NCI-H2171 treated with DMSO at 0.1 percent for 48 hours (cell line): ENCODE measurements at places on chromosomes 6 and 20.

DNA sequence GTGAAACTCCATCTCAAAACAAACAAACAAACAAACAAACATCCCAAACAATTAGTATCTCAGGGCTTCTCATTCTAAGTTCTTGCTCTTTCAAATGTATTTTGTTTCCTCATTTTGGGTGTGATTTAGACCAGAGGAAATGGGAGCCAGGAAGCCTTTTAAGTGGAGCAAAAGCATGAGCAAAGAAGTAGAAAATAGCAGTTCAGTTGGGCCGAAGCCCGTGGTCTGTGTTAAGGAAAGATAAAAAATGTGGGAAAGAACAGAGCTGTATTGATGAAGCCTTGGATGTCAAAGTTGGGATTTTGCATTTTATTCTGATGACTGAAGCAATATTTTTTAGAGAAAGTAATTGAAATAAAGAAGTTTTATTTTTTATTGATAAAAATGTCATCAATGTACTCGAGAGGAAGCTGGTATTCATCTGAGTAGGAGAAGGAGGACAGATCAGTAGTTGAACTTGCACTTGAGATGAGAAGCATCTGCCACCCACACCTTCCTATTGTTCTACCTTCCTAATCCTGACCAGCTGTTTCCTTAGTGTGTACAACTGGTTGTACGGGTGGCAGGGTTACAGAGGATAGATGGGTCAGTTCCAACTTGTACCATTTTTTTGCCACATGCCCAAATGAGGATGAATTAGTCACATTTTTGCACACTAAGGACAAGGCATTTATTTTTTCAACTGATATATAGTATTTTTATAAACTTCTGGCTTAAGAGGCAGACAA, 56.1 kb downstream of the KIAA0408 start:
- peak; percentile 45 for DNase-seq

DNA sequence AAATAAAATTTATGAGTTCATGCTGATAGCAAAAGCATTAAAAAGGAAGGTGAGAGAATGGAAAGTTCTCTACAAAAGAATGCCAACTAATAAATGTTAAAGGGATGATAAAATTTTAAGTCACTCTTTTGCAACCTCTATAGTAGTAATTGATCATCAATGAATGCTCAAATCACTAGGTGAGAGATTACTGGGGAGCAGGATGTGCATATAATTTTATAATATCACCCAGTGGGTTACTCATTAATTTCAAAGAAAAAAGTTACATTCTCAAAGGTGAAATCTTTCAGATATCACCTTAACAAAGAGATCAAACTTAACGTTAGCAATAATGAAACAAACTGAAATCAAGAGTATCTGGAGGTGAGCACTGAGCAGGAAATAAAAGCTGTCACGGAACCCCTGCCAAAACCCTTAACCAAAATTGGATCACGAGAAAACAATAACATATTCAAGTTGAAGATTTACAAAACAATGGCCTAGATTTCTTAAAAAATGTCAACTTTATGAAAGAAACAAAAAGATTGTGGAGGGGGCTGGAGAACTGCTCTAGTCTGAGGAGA, 45.5 kb upstream of the TMEM244 start:
- no peak for DNase-seq

DNA sequence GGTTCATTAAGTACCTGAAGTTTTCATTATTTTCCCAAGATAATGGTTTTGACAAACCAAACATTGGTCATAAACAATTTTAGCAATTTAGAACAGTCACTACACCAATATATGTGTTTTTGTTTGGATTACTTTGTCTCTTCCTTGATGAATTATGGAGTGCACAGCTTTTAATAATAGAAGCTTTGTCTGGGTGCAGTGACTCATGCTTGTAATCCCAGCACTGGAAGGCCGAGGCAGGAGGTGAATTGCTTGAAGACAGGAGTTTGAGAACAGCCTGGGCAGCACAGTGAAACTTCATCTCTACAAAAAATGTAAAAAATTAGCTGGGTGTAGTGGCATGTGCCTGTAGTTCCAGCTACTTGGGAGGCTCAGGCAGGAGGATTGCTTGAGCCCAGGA, 89.4 kb upstream of the ANKEF1 start:
- no peak for DNase-seq

DNA sequence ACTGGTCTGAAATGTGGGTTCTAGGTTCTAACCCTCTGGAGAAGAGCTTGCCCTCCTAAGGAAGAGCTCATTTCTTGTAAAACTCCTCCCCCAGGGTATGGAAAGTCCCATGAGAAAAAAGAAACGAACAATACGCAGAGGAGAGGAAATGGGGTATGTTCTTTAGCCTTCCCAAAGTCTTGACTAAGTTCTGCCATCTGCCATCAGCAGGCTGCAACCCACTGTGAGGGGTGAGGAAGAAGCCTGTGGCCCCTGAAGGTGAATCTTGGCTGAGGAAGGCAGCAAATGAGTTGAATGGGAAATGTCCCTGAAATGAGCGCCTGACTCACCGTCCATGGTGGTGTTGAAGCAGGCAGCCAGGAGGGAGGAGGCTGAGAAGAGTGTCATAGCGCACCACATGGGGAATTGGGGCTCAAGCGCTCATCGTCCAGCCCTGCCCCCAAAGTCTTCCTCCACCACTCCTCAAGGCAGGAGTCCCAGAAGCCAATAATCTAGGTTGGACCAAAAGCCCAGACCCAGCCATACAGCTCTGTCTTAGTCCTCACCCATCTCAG, 10.4 kb upstream of the MATN4 start:
- DNase-seq, result no peak

DNA sequence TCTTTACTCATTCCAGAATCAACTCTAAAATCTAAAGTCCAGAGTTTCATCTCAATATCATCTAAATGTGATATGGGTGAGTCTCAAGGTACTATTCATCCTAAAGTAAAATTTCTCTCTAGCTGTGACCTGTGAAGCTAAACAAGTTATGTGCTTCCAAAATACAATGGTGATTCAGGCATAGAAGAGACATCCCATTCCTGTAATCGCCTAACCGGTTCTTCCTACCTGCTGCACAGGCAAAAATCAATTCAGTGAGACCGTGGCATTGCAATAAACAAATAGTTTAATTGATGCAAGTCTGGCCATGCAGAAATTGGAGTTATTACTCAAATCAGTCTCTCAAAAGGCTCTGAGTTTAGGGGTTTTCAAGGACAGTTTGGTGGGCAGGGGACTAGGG, 232.8 kb downstream of the UBE3D start:
- DNase-seq, result no peak

DNA sequence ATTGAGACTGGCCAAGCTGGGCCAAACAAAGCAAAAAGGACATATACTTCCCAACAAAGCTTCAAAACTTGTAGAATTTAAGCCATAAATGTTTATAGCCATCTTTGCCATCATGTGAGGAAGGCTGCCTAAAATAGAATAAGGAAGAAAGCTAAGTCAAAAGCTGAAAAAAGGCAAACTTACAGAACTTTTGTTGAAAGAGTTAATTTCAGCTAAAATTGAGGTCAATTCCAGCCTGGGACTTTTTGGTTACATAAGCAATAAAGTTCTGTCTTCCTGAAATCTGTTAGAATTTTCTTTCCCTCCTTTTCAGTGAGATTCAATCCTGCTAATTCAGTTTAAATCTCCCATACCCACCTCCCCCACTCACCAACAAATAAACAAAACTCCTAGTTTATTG, 227.9 kb upstream of the MARCKS start:
- DNase-seq, result no peak

- no peak for DNase-seq
These were observed 24.3 kb downstream of the GCNT2 start for GRCh38 chr6:10545482-10545881.

GRCh38 chr6:132053511-132053910, 102.3 kb upstream of the CCN2 start:
- no peak for DNase-seq

DNA sequence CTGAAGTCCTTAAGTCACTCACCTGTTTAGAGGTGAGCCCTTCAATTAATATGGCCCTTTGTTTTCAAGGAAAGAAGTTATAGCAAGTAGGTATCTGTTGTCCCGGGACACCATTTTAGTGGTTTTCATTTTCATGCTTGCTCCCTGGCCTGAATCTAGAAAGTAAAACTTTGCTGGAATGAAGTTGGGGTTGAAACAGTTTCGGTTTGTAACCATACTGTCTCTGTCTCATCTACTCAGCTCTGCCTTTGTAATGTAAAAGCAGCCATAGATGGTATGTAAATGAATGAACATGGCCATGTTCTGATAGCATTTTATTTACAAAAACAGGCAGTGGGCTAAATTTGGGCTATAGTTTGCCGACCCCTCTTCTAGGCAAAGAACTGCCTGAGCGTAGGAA, 64.9 kb upstream of the GNRH2 start:
- DNase-seq, result no peak

DNA sequence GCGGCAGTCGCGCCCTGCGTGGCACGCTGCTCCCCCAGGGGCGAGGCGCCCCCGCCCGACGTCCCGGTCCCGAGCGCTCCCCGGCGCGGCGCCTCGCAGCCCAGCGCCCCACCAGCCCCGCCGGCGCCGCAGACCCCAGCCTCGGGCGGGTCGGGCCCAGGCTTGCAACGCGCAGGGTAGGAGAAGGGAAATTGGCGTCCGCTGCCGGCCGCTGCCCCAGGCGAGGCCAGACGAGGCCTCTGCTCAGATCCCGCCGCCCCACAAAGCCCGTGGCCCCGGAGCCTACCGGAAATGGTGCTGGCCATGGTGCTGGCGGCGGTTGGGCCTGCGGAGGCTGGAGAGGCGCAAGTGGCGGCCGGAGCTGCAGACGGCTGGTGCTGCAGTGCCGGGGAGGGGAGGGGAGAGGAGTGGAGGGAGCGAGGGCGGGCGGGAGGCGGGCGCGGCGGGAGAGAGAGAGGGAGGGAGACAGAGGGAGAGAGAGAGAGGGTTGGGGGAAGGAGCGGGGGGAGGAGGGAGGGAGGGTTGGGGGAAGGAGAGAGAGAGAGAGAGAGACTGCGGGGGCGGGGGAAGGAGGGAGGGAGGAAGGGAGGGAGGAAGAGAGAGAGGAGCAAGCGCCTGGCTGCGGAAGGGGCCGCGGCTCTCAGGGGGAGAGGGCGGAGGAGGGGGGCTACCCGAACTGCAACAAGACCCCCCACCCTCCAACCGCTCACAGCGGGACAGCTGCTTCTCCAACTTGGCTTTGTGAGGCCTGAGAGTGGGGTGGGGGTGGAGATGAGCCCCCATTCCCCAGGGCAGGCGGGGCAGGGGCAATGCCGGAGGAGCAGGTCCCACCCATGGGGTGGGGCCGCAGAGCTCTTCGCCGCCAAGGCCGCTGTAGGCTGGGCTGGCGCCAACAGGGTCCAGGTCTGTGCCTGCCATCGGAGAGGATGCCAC, at the start of gene STMN3:
Gene STMN3 (minus strand): TSS at position 384 of the 933 bp plus-strand sequence. CDS start 79 bp downstream, at position 305.
- peak; percentile 98 for DNase-seq

DNA sequence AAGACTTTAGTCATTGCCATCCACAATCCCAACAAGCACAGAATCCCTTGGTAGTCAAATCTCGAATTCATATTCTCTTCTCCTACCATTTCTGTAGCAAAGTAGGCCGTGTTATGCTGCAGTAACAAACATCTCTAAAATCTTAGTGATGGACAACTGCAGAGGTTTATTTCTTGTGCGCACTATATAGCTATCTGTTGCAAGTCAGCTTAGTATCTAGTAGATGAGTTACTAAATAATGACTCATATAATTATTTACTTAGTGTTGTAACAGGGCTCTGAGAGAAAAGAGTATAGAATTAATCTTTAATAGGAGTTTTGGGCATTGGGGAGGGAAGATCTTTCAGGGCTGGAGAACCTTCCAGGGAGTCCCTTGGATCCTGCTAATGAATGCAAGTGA, 73.3 kb downstream of the CAP2 start:
- DNase-seq, result no peak

- peak; percentile 70 for DNase-seq
These were observed at the start of gene MAPK13 for GRCh38 chr6:36129941-36130666. Gene MAPK13 (plus strand): TSS chr6:36130513. CDS start chr6:36130583, 70 bp downstream.

DNA sequence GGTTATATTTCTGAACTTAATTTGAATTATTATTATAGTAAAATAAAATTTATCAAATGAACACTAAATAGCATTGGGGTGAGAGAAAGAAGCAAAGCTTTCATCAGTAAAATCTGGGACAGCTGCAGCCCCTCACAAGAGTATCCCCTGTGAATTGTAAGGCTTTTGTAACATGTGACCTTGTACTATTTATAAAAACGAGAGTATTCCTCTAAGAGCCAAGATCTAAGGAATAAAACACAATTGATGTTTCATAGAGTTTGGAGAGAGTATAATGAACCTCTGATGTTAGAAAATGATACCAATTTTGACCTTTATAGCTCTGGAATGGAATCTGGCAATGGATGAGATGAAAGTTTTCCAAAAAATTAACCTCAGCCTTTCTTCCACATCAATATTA, 617.2 kb upstream of the ID4 start:
- no peak for DNase-seq

- no peak for DNase-seq
These were observed 69.0 kb upstream of the CD93 start for GRCh38 chr20:23155141-23155590.

DNA sequence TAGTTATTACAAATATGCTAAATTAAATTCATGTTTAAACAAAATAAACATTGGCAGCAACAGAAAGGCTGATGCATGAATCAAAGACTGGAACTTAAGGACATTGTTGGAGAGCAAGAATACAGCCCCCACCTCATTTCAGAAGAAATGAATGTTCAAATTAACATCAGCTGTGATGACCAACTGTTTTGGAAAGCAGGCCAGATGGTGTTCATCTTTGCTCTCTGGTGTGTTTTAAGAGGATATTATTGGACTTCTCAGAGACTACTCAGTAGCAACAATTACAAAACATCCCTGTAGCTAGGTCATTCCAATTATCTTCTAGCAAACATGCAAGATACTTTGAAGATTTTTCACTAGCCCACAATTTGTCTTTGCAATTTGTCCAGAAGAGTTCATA, 118.6 kb upstream of the DOK5 start:
- peak; percentile 73 for DNase-seq

DNA sequence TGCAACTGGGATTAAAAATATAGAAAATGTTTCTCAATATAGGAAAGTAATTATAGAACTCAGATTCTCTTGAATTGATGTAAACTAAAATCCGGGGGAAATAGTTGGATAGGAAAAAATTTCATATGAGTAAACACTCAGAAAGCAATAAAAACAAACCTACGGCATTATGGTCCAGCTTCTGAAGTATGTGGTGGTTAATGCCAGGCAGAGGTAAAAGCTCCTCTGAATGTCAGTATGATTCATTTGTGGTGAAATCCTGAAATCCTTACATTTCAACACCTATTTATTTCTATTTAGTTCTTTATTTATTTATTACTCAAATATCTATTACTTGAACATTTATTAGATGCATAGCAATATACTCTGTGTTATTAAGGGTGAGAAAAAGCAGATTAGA, 145.1 kb downstream of the RIMS1 start:
- no peak for DNase-seq

DNA sequence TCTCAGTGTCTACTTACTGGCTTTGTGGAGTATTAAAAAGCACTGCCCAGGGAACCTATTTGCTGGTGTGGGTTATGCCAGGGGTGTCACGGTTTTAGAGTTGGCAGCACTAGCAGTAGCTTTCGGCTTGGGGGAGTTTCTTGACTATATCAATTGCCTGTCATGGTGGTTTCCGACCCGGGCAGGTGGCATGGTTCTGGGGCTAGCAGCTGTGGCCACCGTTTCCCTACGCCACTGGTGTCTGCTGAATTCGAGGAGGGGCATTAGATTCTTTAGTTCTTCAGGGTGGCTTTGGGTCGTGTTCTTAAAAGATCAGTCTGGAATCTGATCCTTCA, 55.6 kb upstream of the FOXC1 start:
- no peak for DNase-seq

- DNase-seq, result no peak
These were observed 6.4 kb upstream of the FAM217A start for GRCh38 chr6:4085332-4085700.
